ENCODE measurements at places on chromosomes 2 and 18.

GRCh38 chr18:59145055-59145454 lies 5.4 kb downstream of the SEC11C start:
- no peak for DNase-seq

- DNase-seq: no peak
Observed at GRCh38 chr18:57973889-57974288, 70.1 kb upstream of the NEDD4L start.

DNA sequence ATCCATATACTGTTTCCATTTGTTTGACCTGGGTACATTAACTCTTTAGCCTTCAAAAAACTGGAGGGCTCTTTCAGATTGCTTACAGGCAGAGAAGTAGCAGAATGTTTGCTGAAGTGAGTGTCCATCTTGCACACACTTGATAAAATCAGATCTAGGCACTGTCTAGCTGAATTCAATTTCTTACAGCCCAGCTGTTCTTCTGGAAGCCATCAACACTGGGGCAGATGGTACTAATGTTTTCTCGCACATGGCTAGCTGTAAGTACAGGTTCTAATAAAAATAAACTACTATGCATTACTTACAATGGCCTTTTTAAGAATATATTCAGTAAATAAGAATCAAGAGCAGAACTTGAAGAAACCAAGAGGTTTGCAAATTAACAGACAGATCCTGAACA lies 175.9 kb downstream of the NBAS start:
- DNase-seq: no peak

DNA sequence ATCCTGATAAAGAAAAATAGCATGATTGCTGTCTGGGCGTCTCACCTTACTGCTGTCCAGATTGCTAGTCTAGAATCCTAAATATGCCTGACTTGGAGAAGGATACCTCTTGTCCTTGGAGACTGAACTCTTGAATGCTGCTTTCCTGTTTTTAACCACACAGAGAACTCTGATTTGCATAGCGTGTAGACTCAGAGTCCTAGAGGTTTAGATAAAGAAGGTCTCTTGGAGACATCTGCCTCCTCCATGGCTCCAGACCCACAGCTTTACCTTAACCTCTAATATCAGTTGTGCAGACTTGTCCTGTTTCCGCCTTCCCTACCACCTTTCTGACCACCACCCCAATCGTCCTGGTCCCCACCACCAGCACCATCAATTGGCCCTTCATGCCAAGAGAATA lies 292.6 kb upstream of the CYRIA start:
- no peak for DNase-seq

DNA sequence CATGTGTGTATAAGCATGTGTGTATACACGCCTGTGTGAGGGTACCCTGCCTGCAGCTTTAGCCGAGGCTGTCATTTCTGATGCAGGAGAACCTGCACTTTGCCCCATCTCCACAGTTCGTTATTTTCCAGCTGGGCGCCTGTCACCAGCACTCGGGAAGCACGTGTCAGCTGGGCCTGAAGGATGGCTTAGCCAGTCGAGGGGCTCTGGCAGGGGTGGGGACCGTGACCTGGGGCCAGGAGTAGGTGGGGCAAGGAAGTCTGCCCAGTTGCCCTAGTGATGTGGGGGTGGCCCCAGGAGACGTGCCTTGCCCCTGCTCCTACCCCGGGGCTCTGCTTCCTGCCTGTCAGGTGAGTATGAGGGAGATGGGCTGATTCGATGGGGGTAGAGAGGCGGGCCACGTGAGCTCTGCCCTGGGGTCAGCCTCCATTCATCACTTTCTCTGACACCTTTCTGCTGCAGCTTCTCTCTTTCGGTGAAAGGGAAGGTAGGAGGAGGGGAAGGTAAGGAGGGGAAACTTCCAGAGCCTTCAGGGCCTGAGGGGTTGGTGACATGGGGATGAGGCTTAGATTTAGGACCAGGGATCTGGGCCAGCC lies 130.6 kb upstream of the SKOR2 start:
- DNase-seq: no peak

DNA sequence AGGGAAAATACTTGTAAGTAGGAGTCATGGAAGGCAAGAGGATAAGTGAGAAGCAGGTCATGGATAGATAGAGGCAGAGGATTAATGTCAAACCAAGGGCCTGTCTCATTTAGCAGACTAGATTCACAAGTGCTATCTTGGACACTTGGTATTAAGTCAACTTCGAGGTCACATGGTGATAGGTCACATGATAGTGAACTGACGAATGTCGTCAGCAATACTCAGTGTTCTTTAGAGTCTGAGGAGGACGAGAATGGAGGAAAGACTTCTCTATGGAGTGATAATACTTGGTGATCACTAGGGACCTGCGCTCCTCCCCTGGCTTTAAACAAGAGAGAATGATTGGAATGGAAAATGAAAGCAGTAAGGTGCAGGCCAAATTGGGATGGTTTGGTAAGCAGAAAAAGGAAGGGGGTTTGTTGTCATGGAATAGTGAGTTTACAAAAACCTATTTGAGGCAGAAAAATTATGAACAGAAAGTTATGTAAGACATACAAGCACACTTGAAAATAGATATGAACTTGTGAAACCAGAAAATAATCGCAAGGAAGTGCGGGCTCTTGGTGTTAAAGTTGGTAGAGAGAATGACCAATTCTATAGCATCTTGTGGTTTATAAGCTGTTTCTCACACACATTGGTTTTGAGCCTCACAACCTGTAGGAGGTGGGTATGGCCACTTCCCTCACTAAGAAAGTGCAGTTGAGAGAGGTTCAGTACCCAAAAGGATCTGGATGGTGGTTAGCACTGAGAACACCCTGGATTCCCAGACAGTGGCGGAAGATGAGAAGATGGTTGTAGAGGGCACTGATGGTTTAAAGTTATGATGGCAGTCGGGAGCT lies 141.5 kb downstream of the WDSUB1 start:
- no peak for DNase-seq

DNA sequence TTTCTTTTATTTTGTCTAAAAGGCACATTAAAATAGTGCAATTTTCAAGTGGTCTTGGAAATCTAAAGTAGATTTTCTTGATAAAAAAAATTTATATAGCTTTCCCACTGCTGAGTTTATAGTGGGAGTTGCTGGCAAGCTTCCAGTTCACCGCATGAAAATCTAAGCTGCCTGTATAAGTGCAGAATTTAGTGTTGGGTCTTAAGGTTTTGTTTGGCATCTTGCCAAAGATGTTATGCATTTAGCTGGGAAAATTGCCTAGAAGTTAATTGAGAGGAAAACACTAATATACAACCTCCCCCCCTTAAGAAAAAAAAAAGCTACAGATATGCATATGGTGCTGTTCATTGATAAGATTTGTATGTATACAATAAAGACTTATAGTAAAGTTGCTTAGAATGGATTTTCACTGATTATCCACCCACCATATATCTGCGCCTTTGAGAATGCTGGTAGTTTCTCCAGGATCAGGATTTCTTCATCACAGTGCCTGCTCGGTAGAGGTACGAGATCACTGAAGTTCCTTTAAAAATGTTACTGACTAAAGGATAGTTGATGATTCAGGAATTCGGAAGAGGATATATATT lies 803.2 kb upstream of the POU3F3 start:
- no peak for DNase-seq

DNA sequence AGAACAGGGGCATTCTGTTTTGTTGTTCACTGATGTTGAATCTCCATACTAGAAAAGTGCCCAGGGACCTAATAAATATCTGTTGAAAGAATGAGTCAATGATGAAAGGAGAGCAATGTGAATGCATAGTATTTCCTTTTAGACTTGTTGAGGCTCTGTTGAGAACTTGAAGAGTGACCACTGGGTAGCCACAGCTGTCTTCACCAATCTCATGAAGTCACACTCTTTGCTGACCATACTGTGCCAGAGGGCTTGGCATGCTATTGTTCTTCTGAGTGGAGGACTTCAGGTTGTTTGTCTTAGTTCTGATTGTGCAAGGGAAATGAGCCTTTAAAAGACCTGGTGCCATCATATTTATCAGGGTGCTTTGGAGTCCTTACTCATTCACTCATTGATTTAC lies 41.6 kb upstream of the NT5C1B start:
- no peak for DNase-seq

DNA sequence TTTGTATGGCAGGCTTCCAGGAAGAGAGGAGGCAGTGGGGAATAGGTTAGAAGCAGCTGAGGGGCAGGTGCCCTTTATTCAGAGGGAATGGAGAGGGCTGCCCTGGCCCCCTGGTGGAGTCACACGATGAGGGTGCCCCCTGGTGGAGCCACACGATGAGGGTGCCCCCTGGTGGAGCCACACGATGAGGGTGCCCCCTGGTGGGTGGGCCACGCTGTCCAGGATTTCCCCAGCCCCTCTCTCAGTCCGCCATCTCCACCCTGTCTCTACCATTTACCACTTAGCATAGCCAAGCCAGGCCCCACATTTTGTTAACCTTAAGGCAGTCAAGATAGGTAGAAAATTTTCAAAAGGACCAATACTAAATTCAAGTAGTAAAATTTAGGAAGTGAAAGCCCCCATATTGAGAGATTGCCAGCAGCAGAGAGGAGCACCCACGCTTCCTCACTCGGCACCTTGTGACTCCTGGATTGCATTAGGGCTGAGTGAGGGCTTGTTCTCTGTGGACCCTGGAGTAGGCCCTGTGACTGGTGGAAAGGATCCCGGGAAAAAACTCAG lies 10.4 kb upstream of the FAM228A start:
- DNase-seq: no peak

- DNase-seq: no peak
Observed at GRCh38 chr2:119483896-119484718, 40.2 kb downstream of the SCTR start.

GRCh38 chr2:19216676-19217602 lies 141.5 kb downstream of the OSR1 start:
- DNase-seq: no peak

DNA sequence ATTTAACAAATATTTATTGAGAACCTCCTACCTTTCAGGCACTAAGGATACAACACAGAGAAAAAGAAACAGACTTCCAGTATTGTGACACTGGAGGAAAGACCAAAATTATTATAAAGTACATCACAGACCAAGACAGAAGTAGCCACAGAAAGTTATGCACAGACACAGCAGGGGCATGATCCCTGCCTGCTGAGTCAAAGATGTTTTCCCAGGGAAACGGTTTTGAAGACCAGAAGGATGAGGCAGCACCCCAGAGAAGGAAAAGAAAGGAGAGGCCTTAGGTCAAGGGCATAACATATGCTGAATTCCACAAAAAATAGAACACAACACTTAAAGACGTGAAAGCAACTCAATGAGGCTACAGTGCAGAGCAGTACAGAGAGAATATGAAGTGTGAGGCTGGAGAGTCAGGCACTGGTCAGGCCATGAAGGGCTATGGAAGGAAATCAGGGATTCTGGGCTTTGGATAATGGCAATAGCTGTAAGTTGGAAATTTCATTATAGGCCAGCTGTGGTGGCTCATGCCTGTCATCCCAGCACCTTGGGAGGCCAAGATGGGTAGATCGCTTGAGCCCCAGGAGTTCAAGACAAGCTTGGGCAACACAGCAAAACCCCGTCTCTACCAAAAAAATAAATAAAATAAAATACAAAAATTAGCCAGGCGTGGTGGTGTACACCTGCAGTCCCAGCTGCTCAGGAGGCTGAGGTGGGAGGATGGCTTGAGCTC lies 8.2 kb downstream of the ADAM17 start:
- DNase-seq: no peak

- DNase-seq: no peak
Observed at GRCh38 chr2:119349289-119349688, 17.3 kb downstream of the C2orf76 start.

GRCh38 chr2:173657996-173658717 lies 303.5 kb downstream of the CDCA7 start:
- DNase-seq: peak; percentile 89

DNA sequence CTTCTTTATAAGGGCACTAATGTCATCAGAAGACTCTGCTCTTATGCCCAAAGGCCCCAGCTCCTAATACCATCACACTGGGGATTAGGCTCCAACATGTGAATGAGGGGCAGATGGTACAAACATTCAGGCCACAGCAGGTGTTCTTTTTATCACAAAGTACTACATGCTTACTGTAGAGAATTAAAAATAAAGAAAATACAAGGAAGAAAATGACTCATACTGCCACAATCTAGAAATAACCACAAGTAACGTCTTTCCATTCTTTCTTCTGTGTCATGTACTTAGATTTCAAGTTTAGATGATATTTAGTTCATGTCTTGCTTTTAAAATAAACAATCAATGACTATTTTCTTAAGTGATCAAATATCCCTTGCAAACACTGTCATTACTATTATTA lies 100.3 kb upstream of the NEDD4L start:
- no peak for DNase-seq

GRCh38 chr2:239500574-239501550 lies 100.0 kb upstream of the HDAC4 start:
- no peak for DNase-seq

DNA sequence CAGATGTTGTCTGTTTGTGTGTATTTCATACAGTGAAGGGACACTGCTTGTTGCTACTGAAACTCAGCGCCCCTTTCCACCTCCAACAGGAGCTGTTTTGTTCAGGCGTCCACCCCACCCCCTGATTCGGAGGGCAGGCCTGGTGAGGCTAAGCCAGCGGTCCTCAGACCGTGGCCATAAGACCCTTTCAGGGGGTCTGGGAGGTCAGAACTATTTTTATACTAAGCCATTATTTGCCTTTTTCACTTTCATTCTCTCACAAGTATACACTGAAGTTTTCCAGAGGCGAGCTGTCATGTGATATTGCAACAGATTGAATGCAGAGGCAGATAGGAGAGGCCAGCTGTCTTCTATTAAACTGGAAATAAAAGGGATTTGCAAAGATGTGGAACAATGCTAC lies 39.7 kb upstream of the IGFBP5 start:
- DNase-seq: peak; percentile 47

DNA sequence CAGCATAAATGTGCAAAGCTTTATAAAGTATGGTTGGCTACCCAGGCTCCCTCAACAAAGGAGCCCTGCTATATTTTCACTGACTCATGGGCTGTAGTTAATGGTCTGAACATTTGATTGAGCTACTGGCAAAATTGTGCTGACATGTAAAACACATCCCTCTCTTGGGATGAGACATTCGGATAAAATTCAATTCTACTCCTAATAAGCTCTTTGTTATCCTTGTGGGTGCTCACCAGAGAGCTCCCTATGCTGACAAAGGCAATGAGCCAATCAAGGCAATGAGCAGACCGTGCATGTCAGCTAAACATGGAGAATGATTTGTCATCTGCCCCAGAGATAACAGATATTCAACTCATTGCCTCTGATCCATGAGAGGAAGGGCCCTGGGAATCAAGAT lies 27.7 kb downstream of the SERPINB8 start:
- DNase-seq: no peak

GRCh38 chr2:151021747-151022452 lies 239.8 kb downstream of the RBM43 start:
- no peak for DNase-seq

GRCh38 chr2:40363631-40364030 lies 88.3 kb downstream of the SLC8A1 start:
- no peak for DNase-seq

DNA sequence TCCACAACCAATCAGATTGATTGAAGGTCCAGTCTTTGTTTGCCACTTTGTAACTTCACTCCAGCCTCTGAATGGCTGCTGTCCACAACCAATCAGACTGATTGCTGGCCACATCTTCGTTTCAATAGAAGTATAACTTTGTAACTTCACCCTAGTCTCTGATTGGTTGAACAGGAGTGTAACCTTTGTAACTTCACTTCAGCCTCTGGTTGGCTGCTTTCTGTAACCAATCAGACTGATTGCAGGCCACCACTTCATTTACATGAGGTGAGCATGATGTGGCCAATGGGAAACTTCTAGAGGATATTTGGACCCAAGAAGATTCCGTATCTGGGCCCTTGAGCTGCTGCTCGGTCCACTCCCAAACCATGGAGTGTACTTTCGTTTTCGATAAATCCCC lies 16.9 kb upstream of the ALPP start:
- no peak for DNase-seq
